ENCODE measurements at places on chromosomes 5 and 9.

- DNase-seq = no peak
These were observed 27.1 kb upstream of the C6 start for GRCh38 chr5:41240390-41240789.

DNA sequence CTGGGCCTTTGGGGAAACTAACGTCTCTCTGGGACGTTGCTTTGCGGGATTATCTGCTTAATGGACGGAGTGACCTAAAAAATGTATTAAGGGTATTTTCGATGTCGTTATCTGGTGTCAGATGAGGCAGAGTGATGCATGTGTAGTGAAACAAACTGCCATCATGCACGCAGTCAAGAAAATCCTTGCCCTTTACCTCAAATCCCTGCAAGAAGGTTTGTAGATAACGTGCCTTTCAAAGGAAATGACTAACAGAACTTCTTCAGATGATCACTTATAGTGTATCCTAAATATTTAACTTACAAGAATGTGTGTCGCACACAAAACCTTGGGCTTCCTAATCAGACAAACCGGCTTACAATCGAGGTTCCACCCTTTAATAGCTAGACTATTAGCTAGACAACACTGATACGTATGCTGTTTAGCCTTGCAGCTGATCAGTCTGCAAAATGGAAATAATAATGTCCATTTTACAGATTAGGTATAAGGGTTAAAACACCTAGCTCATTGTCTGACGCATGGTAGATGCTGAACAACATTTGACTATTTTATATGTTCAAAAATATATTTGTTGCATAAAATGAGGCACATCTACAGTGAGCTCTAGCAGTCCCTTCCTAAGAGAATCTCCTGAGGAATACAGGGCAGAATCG, 541 bp upstream of the TBCA start:
- DNase-seq = no peak

DNA sequence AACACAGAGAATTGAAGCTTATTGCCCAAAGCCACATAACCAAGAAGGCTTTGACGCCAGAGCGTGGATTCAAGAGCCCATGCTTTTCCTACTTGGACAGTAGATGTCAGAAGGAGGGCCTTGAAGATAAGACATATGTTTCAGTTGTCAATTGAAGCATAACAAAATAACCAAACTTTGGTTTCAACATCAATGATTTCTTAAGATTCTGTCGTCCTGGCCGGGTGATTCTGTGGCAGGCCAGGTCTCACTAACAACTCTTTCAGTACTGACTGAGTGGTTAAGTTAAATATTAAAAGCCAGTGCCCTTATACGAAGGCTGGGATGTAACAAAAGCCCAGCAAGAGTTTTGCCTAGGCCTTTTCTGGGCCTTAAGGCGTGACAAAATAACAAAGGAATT, 94.0 kb downstream of the RCL1 start:
- no peak for DNase-seq

- no peak for DNase-seq
These were observed 14.0 kb downstream of the SEC61B start for GRCh38 chr9:99235926-99236634.

DNA sequence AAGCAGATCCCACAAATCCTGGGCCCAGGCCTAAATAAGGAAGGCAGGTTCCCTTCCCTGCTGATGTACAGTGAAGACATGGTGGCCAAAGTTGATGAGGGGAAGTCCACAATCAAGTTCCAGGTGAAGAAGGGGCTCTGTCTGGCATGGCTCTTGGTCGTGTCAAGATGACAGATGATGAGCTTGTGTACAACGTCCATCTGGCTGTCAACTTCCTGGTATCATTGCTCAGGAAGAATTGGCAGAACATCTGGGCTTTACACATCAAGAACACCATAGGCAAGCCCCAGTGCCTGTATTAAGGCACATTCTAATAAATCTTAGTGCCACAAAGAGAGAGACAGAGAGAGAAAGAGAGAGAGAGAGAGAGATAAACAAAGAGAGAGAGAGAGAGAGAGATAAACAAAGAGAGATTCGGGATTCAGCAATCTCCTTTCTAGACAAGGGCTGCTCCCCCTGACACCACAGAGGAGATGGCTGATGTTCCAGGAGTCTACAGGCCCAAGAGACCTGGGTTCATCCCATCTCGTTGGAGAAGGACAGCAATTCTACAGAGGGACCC, 45.5 kb upstream of the HSPA9 start:
- no peak for DNase-seq

GRCh38 chr9:93122721-93123221, 11.3 kb downstream of the NINJ1 start:
- no peak for DNase-seq

GRCh38 chr9:82128011-82128696, 139.6 kb downstream of the SPATA31D1 start:
- DNase-seq = no peak
